Activated CD4-positive, alpha-beta T cell treated with anti-CD3 and anti-CD28 coated beads for 4 hours (primary cell): ENCODE measurements at places on chromosomes 6 and 20.
A peak's percentile ranks its signal among the peaks of the same experiment; 100 is the strongest.

DNA sequence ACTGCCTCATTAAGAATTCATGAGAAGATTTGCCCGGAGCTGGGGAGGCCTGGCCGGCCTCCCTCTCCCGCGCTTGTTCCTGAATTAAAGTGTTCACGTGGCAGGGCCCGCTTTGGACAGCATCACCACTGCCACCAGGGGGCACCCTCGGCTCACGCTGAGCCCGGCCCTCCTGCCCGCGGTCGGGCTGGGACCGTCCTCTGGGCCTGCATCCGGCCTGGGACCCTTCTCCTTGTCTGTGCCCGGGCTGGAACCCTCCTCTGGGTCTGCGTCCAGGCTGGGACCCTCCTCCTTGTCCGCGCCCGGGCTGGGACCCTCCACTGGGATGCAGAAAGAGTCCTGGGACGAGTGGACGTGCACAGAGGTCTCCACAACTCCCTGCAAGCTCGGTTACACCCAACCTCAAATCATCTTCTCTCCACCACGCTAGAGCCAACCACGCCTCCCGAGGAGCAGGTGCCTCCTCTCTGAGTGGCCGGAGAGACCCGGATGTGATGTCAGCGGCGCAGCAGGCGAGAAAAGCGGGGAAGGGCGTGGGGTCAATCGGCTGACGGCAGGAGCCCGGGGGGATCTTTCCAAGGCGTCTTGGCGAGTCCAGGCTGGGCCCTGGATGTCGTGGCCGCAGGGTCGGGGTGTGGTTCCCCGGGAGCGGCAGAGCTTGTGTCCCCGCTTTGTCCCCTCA is 50.9 kb upstream of the DACT2 start:
- DNase-seq, result peak; percentile 42

- DNase-seq, result no peak
Observed at GRCh38 chr6:163634211-163635171, 220.0 kb downstream of the QKI start.

DNA sequence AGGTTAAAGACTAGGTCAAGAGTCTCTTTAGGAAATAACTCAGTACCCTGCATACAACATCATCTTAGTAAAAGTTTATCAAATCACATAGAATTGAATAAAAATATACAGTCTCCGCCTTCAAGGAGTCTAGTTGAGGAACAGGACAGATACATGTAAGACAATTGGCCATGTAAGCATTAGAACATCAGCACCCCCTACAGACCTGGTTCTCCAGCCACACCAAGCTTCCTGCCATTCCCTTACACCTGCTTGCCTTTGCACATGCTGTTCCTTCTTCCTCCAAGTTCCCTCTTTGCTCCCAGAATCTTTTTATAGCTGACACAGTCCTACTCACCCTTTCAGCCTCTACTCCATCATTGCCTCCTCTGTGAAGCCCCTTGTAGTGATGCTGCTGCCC is 187.8 kb upstream of the LRFN2 start:
- DNase-seq, result no peak

- no peak for DNase-seq
Observed at GRCh38 chr20:39592371-39592770, 630.2 kb downstream of the DHX35 start.

GRCh38 chr20:37983286-37983685 is 50.0 kb downstream of the TTI1 start:
- DNase-seq, result no peak
